Activated T-cell treated with anti-CD3 and anti-CD28 coated beads, Interleukin-2, amount 50 U/mL, for 48 hours (primary cell): ENCODE measurements at places on chromosomes 1 and 21.
A peak's percentile ranks its signal among the peaks of the same experiment; 100 is the strongest.

- no peak for DNase-seq
Observed at GRCh38 chr1:42955311-42956063, 3.2 kb downstream of the SLC2A1 start.

GRCh38 chr1:49016030-49016977, 239.6 kb upstream of the BEND5 start:
- DNase-seq: no peak

DNA sequence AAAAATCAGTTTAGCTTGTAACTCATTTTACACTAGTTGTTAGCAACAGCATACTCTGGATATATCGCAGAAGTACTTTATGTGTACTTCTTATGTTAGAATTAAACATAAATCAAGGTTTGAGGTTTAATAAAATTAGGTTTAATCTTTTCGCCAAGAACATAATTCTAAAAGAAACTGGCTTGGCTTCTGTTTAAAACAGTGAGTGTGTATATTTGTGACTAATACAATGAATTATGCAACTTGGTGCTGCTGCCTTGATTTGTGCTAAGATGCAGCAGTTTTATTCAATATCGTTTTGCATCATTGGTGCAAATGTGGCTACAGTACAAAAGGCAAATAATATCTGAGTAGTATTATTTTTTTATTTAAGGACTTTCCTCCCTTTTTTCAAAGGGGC, 44.8 kb downstream of the USP25 start:
- DNase-seq: no peak

GRCh38 chr1:176802316-176802715, 339.3 kb downstream of the PAPPA2 start:
- DNase-seq: no peak

DNA sequence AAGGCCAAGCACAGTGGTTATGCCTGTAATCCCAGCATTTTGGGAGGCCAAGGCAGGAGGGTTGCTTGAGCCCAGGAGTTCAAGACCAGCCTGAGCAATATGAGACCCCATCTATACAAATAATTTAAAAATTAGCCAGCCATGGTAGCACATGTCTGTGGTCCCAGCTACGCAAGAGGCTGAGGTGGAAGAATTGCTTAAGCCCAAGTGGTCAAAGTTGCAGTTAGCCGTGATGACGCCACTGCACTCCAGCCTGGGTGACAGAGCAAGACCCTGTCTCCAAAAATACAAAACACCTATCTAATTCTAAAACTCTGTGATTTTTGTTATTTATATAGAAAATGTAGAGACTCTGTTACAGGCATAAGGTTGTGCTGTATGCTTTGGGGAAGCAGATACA, 44.2 kb upstream of the ZYG11A start:
- DNase-seq: no peak

GRCh38 chr1:183993132-183993531, 44.4 kb downstream of the COLGALT2 start:
- no peak for DNase-seq

DNA sequence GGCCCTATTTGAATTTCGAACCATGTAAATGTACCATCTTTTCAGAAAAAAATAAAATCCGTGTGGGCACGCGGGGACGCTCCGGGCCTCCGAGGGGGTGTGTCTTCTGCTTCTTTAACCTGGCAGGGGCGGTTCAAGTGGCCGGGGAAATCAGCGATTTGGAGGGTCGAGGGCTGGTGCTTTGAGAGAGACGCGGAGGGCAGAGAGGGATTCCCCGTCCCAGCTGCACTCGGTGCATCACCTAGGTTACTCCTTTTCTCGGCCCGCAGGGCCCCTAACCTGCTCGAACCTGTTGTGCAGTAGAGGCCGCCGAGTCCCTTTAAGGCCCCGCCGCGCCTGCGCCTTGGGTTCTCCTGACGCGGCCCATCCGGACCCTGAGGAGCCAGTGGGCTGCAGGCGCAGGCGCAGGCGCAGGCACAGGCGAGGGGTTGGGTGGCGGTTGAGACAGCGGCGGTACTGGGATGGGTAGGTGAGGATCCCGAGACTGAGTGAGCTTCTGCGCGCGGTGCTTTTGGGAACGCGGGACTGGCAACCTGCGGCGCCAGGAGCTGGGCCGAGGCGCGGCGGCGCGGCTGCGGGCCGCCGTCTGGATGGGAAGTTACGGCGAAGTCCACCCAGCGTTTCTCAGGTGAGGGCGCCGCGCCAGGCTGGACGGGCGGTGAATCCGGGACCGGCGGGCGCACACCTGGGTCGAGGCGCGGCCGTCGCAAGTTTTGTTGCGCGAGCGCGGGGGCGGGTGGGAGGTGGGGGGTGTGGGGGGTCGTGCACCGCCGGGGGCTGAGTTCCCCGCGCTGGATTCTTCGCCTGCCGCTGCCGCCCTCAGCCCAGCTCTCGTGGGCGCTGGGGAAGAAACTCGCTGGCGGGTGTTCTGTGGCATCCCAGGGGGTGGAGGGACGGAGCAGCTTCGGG, at the start of gene NBPF3:
TSS of gene NBPF3 (plus strand) at position 417 of the 909 bp plus-strand sequence. CDS start 4,950 bp downstream, outside the sequence.
- peak; percentile 90 for DNase-seq

DNA sequence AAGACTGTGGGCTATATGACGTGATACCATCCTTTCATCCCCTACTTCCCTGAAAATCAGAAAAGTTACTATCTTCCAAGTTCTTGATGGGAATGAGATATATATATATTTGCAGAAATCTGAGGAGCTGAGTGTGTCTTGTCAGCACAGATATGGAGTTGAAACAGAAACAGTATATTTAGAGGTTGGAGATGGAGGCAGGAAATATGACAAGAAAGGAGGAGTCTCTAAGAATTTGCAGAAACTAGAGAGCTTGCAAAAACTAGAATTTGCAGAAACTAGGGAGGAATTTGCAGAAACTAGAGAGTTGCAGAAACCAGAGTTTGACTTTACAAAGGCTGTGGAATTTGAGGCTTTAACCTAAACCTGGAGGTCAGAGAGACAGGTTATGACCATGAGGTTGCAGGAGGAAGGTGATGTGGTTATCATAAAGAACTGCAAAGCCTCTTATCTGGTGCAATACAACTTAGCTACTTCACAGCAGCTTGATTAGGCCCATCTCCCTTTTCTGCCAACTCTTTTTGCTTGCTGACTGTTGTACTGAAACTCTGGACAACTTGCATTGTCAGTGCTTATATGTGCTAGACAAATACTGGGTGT, 22.3 kb downstream of the XCL2 start:
- no peak for DNase-seq

- DNase-seq: no peak
Observed at GRCh38 chr1:198465201-198466144, 75.0 kb downstream of the ATP6V1G3 start.

DNA sequence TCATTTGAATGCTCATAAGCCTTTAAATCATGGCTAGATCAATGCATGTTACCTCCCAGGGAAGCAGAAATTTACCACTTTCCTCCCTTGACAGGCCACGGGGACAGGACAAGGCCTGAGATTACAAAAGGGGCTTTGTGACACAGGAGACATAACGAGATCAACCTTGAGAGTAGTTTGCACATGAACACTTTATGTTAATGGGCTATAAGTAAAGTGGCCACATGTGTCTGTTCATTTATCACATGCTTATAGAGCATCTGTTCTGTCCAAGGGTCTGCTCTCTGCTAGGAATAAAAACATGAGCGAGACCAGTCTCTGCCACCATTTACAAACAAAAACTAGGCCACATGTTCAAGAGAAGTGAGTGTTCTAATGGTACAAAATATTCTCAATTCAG, 144.1 kb upstream of the C8B start:
- DNase-seq: no peak

DNA sequence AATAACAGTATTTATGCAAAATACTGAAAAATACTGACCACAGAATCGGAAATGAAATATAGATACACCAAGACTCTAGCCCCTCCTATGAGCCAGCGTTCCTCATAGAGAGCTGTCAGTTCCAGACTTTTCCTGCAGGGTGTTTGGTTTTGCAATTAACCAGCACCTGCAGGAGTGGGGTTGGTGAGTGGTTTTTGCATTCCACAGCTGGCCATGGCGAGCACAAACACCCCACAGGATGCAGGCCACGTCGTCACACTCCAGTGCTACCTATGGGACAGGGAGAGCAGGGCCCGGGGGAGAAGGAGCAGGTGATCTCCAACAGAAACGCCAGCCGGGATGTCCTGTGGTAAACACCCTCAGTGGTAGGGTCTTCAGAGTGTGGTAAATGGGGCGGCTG, 94.1 kb downstream of the ERG start:
- no peak for DNase-seq

DNA sequence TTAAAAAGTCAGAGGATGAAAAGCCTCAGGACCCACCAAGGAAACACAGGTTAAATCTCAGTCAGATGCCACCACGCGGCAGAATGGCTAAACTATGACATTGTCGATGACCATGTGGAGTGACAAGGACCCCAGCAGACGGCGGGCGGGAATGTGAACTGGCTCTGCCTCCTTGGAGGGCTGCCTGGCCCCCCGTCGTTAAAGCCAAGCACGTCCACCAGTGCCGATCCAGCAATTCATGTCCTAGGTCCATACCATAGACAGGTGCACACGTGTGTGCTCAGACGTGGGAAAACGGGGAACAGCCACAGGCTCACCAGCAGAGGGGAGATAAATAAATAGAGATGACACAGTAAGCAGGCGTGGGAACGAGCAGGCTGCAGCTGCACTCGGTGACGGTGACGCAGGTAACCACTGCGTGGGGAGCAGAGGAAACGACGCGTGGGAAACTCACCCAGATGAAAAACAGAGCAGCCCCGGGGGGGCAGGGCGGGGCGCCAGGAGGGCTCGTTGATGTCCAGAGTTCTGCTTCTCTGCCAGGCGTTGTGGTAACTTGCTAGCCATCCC, 28.3 kb upstream of the PCBP3 start:
- peak; percentile 86 for DNase-seq

DNA sequence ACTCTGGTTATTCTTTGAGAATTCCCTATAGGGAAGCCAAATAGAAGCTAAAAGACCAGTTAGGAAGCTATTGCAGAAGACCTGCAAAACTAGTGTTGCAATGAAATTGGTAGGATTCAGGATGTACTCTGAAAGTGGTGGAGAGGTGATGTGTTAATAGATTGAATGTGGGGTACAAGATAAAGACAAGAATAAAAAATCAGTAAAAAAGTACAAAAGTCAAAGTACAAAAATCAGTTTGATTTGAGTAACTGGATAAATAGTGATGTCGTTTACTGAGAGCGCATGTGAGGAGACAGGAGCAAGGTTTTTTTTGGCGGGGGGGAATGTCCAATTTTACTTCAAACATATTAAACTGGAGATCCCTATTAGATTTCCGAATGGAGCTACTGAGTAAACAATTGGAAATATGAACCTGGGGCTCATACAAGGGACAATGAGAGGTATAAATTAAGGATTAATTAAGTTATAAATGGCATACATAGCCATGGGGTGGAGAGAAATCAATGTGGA, 2.5 kb upstream of the DCAF8 start:
- DNase-seq: no peak

DNA sequence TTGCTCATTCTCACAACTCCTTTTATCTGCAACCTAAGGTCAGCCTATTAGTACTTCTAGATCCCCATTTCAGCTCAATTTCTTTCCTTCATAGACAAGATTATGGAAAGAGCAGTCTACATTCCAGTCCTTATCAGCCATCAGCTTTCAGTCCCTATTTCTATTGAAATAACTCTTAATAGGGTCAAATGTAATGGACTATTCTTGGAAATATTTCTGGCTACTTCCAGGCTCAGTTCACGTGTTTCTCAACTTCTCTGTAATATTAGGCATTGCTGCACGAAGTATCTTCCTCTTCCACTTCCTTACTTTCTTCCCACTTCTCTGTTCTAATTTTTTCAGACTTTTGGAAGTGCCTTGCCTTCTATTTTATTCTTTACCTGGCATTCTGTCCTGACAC, 232.9 kb upstream of the USP25 start:
- no peak for DNase-seq

- DNase-seq: no peak
Observed at GRCh38 chr21:23475281-23476219, 2131.7 kb downstream of the MRPL39 start.

DNA sequence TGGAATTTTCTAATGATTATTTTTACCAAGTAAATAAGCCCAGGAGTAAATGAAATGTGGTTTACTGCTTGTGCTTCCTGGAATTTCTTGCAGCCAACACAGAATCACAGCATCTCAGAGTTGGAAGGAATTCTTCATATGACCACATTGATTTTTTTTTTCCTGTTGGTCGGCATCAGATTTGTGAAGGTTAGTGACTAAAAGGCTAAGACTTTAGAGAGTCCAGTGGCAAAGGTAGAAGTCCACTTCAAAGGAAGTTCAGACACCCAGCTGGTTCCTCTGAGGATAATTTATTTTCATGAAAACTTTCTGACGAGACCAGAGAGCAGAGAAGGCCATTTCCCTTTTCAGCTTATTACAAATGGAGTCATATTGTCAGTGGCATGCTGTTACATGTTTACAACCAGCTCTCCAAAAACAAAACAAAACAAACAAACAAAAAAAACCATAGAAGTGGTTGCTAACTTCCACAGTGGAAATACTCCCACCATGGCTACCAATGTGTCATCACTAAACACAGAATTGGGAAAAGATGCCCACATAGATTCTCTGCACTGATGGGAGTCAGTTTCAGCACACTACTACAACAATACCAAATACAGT, 77.2 kb upstream of the CDC42BPA start:
- DNase-seq: no peak

DNA sequence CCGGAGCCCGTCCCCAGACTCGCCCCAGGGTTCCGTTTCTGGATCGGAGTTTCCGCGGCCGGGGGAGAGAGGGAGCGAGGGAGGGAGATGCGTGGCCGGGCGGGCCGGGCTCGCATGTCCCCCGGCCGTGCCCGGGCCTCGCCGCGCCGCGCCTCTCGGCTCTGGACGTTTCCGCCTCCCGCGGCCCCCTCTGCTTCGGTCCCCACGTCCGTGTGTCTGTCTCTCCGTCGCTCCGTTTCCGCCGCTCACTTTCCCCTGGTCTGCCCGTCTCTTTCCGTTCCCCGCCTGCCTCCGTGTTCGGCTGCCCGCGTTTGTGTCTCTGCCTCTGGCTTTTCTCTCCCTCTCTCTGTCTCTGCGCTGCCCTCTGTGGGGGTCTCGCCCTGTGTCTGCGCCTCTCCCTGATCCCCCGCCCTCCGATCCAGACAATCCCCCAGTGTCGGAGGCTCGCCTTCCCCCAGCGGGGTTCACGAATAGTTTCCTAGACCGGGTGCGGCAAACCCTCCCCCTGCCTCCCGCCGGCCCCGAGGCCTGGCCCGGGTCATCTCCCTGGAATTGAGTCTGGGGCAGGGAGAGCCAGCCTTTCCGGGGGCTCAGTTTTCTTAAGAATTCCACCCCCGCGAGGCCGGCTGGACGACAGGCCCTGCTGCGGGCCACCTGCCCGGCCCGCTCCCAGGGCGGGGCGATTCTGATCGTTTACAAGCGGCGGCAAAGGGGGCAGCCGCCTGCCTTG, 735 bp downstream of the NBL1 start:
- peak; percentile 67 for DNase-seq

GRCh38 chr1:244022311-244022710, 28.8 kb upstream of the ZBTB18 start:
- no peak for DNase-seq
